ENCODE measurements at places on chromosomes 11 and 22.

GRCh38 chr11:7512525-7513233, 1.1 kb upstream of the PPFIBP2 start:
- DNase-seq: peak; percentile 51

GRCh38 chr22:23265368-23265700, 85.0 kb downstream of the BCR start:
- DNase-seq: no peak

GRCh38 chr11:85182441-85183387, 444.4 kb downstream of the DLG2 start:
- peak; percentile 24 for DNase-seq

- DNase-seq: no peak
These were observed 35.3 kb upstream of the ARHGAP20 start for GRCh38 chr11:110747531-110747930.

DNA sequence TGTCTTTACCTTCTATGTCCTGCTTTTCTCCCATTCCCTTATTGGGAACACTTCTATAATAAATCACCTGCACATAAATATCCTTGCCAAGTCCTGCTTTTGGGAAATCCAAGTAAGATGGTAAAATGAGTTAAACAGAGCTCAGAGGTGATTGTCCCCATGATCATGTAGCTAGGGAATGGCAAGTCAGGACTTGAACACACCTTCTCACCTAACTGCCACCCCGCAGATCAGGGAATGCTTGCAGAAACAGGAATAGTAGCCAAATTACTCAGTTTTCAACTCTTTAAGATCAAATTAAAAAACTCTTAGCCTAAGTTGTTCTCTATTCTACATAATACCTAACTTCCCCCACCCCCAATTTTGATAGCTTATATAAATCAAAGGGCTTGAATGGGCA, 16.0 kb downstream of the OOSP3 start:
- DNase-seq: no peak

- DNase-seq: no peak
These were observed 50.4 kb downstream of the ADM start for GRCh38 chr11:10355257-10355661.

DNA sequence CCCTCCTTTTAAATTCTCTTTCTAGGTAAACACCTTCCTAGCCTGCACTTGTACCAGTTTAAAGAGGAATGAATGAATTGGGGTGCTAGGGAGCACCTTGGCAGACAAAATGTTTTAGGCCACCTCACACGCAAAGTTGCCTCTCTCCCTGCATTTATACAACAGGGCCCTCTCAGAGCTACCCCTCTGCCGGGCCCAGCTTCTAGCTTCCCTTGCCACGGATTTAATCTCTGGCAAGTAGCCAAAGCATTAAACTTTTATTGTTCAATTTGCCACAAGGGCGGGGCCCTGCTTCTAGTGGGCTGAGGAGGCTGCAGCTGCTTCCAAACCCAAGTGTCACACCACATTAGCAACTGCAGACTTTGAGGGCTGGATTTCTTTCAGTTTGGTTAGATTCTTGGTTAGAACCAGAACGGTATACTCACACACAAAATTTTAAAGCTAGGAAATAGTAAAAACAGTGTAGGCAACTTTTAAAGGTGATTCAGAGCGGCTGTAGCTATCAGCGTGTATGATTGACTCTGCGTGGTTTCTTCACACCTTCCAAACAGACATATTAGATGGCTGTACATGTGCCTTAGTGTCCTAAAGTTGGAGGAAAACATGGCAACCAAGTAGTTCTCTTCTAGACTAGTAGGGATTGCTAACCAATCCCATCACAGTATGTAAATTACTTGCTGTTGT, 6.5 kb downstream of the KREMEN1 start:
- DNase-seq: no peak

- DNase-seq: no peak
These were observed 725.9 kb upstream of the CCDC179 start for GRCh38 chr11:23586173-23586572.

DNA sequence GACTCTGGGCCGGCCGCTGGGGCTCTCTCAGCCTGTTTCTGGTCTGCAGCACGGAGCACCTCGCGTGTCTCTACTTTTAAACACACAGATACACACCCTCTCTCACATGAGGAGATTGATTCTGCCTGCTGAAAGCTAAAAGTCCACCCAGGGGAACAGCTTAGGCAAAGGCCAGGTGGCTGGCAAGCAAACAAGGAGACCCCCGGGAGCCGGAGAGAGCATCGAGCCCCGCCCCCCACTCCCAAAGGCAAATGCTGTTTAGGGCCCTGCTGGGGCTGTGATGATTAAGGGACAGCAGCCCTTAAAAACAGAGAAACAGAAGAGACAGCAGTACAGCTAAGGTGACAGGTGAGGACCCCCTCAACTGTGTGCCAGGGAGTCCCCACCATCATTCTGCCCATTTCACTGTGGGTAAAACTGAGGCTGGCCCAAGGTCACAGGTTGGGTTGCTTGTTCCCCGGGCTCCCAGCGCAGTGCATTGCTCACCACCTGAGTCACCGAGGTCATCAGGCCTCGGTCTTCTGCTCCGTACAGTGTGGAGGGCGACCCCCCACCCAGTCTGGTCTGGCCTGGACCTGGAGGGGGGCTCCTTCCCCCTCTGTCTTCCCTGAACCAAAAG, 6.8 kb downstream of the CABP7 start:
- no peak for DNase-seq

DNA sequence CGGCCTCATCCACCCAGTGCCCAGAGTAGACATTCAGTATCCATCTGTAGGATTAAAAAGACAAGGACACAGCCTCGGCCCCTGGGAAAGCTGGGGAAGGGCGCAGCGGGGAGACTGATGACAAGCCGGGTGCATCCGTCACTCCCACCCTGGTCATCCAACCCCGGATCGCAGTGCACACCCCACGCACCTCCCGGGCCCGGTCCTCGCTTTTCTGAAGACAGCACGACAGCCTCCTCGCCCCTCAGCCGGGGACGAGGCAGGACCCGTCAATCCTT, 1.1 kb downstream of the FCHSD2 start:
- peak; percentile 25 for DNase-seq

DNA sequence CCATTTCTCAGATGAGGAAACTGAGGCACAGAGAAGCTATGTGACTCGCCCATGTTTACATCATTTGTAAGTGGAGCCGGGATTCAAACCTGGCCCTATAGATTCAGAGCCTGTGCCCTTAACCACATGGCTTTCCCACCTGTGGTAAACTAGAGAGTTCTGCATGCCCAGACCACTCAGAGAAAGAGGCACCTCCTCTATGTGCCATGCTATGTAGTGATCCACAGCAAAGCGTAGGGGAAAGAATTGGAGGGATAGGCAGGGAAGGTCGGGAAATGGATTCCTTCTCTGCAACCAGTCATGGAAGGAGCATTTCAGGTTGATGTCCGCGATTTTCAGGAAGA, 15.4 kb upstream of the POU2AF2 start:
- DNase-seq: no peak

GRCh38 chr11:49432242-49432848, 223.9 kb upstream of the FOLH1 start:
- no peak for DNase-seq

- DNase-seq: peak; percentile 81
These were observed 1338.8 kb downstream of the BRD1 start for GRCh38 chr22:48488611-48489511.

DNA sequence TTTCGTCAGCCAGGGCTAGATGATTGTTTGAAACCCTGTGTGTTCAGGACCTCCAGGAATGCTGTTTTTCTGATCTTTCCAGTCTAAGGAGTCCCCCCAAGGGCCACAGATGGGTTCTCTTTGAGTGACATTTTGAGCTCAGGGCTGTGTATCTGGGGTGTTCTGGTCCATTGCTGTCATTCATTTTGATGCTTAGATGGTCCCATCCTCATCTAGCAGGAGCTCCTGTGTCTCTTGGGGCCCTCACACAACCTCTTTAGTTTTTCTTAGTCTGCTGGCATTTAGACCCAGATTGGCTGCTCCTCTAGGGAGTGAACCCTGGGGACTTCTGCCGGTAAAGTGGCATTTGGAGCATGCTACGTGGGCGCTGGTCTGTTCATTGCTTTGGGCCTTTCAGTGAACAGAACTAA, 39.1 kb downstream of the MED15 start:
- no peak for DNase-seq

- DNase-seq: no peak
These were observed 3.1 kb downstream of the ACY3 start for GRCh38 chr11:67647471-67647870.

GRCh38 chr22:20636075-20636812, 128.8 kb downstream of the MED15 start:
- DNase-seq: no peak

DNA sequence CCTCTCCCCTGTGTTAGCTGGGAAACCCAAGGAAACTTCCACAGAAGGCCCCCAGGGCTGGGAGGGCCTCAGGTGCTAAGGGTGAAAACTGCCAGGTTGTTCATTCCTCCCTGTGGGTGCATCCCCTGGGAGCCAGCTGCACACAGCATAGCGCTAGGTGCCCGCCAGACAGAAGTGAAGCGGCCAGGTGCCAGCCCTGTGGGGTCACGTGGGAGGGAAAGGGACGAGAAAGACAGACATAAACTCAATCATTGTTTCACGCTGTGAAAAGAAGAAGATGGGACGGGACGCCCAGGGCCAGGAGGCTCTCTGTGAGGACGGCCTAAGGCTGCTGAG, 31.6 kb upstream of the HMOX1 start:
- DNase-seq: no peak

DNA sequence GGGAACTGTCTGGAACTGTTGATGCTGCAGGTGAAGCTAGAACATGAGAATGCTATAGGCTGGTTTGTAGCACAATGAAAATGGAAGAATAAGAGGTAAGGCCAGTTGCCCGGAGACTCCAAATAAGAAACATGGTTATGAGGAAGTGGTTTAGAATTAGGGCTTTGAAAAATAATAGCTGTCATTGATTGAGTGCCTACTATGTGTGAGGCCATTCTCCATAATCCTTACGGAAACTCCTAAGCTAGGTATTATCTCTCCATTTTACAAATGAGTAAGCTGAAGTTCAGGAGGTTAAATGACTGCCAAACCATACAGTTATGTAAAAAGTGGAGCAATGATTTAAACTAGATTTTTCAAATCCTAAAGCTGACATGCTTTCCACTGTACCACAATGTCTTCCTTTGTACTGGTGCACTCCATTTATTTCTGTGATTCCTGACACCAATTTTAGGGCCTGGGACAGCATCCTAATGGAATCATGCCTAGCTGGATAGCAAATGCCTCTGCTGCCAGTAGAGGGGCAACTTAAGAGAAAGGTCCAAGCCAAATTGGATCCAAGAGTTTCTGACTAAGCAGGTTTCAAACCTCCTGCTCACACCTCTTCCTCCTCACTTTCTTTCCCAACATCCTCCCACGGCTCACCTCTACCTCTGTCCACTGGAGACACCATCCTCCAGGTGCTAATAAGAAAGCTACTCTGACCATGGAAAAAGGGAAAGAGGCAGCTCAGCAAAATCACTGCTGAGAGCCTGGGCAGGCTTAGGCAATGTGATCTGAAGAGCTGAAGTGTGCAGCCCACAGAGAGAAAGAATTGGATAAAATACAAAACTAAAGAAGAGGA, 46.9 kb upstream of the PICALM start:
- no peak for DNase-seq

GRCh38 chr22:44755956-44756361, 3.6 kb downstream of the ARHGAP8 start:
- DNase-seq: no peak

DNA sequence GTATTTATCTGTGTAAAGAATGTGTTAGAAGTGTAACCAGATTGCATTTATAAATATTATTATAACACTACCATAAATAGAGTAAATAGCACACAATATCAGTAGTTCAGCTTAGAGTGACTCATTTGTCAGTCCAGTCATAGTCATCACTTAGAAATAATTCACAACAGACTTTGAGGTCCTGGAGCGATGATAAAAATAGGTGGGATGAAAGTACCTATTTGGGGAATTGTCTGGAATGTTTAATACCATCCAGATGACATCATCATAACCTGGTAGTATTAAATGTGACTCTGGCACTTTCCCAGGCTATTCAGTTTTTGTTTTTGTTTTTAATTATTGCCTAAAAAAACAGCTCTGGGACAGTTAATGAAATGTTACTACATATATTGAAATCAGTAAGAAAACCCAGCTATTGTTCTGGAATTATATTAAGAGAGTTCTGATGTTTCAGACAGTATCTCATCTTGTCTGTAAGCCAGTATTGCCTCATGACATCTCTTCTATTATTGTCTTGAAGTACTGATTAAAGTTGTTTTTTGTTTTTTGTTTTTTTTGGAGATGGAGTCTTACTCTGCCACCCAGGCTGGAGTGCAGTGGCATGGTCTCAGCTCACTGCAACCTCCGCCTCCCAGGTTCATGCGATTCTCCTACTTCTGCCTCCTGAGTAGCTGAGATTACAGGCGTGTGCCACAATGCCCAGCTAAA, 74.8 kb downstream of the SIK2 start:
- DNase-seq: no peak

GRCh38 chr11:45933131-45933831, 10.8 kb downstream of the LARGE2 start:
- DNase-seq: no peak

- DNase-seq: no peak
These were observed 5.9 kb downstream of the IGSF9B start for GRCh38 chr11:133950874-133951326.

DNA sequence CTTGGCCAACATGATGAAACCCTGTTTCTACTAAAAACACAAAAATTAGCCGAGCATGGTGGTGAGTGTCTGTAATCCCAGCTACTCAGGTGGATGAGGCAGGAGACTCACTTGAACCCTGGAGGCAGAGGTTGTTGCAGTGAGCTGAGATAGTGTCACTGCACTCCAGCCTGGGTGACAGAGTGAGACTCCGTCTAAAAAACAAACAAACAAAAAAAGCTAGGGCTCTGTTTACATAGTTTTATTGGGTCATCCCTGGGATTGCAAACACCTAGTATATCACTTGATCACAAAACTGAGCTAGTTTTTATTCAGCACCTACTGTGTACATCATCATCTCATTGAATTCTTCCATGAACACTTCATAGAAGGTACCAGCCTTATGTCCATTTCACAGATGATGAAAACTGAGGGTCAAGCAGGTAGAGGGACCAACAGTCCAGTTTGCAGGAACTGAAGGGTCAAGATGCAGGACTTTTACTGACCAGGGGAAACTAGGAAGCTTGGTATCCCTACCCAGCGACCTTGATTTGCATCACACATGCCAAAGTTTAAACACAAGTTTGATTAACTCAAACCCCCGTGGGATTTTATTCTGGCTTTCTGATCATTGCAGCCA, 9.2 kb upstream of the MRTFA start:
- no peak for DNase-seq

DNA sequence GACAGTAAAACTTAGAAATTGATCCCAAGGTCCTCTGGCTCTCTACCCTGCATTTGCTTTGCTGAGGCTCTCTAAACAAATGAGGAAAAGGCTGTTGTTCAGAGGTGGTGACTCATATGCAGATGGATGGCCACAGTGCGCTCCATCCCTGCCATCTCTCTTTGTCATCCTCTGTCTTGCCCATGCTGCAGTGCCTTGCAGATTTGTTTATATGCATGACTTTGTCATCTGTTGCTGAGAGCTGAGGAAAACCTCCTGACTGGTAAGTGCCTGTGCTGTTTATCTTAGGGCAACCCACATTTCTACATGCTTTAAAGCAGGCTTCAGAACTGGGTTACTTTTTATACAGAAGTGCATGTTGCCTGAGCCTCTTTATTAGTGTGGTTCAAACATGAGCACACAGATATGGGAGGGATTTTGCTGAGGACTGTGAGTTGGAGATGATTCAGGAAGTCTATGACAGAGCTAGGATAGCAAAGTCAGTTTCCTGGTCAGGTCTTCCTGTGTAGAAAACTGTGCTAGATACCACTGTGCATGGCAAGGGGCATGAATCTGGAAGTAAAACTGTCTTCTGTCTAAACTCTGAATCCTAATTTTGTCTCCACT, 57.4 kb downstream of the JAM3 start:
- peak; percentile 64 for DNase-seq

Measured in frontal cortex (tissue), 4 donors.